ENCODE measurements at places on chromosomes 1 and 21. TPM values are rescaled to one million over a fixed set of nuclear protein-coding genes. Genes with fewer than 3 reads are reported as not detected.
A peak's percentile ranks its signal among the peaks of the same experiment; 100 is the strongest.

DNA sequence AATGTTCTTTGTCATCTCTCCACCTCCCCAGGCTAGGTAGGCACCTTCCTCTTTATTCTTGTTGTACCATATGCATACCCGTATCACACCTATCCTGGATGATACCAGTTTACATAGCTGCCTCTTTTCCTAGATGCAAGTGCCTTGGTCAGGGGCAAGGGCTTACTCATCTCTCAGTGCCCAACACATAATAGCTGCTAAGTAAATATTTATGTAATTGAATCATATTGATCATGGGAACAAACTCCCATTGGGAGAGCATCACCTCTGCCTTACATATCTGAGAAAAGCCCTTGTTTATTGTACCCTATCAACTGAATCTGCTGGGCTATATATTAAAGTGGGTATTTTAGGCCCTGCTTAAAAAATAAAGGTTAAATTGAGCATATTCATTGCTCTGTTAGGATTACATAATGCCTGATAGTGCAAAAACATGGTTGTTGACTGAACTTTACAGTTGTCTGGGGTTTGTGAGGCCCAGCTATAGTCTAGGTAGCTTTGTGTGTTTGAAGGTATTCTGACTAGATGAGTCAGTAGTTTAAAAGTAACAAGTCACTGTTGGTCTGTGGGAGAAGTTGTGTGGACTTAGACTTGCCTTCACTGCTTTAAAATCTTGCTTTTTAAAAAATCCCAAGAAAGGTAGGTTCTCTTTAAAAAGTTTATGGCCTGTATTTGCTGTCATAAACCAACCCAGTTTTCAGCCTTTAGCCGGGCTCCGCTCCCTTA is 82.6 kb downstream of the OLFML2B start:
- no peak for DNase-seq

SMPDL3B gene
- 0.97 TPM for total RNA-seq

- no peak for DNase-seq
Measured at GRCh38 chr1:107559881-107560280, 405.1 kb downstream of the VAV3 start.

DNA sequence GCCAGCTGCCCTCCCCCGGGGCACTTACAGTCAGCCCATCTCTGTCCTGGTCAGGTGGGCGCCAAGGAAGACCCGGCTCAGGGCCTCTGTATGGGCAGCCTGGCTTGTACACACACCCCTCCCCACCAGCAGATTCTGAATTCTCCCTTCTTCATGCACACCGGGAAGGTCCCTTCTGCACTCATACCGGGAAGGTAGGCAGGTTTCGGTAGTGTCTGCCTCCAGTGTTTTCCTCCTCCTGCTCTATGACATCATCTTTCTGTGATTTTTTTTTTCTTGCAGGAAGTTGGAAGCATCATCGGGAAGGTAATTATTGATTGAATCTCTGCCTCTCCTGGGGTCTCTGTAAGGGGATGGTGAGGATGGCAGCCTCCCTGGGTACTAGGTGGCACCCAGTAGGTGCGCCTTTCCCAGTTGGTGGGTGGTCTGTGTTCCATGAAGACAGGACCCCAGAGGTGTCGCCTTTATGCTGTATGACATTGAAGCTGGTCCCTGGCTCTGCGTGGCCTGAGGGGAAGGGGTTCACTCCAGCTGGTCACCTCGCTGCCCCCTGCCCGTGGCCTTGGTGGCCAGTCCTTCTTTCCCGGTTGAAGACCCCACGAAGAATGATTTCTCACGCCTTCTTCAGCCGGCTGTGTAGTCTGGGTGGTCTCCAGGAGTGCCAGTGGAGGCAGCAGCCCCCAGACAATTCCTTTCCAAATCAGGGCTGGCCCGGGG is 82.1 kb upstream of the COL6A1 start:
- no peak for DNase-seq

GRCh38 chr1:40462956-40463590 is 12.8 kb downstream of the ZFP69B start:
- no peak for DNase-seq

PSRC1 gene
- 12.2 TPM for total RNA-seq

GRCh38 chr1:234125283-234125682 is 220.8 kb downstream of the SLC35F3 start:
- peak; percentile 51 for DNase-seq

GRCh38 chr21:46153247-46154154 is 1.9 kb downstream of the FTCD start:
- peak; percentile 60 for DNase-seq

- no peak for DNase-seq
Measured at GRCh38 chr1:42962641-42963377, 4.1 kb upstream of the SLC2A1 start.

GRCh38 chr1:19938472-19938871 is 15.1 kb upstream of the PLA2G2E start:
- no peak for DNase-seq

DNA sequence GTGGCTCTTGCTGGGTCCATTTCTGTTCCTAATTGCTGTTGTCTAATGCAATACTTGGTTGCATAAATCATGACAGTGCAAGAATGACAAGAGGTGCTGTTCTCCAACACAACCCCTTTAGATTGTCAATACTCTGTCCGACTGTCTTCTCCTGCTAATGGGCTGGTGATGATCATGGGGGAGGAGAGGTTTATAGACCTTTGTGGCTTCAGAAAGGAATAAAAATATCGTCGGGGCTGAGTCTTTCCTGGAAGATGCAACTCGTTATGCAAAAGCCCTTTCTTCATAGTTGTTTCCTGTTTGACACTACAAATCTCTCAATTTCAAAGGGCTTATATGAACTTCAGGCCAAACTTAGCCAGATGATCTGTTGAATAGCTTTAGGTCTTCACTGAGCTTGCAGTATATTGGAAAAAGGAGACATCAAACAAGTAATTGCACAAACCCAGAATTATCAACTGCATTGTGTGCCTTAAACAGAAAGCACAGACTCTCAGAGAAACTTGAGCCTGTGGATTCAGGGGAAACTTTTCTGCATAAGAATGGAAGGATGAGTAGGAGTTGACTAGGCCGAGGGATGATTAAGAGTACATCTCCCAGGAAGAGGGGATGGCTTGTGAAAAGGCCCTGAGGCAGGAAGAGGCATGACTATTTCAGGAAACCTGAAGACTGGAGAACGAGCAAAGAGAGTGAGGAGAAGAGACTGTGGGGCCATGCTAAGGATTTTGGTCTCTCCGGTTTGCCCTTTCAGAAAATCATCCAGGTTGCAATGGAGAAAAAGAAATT is 107.6 kb downstream of the TSEN15 start:
- no peak for DNase-seq

DNA sequence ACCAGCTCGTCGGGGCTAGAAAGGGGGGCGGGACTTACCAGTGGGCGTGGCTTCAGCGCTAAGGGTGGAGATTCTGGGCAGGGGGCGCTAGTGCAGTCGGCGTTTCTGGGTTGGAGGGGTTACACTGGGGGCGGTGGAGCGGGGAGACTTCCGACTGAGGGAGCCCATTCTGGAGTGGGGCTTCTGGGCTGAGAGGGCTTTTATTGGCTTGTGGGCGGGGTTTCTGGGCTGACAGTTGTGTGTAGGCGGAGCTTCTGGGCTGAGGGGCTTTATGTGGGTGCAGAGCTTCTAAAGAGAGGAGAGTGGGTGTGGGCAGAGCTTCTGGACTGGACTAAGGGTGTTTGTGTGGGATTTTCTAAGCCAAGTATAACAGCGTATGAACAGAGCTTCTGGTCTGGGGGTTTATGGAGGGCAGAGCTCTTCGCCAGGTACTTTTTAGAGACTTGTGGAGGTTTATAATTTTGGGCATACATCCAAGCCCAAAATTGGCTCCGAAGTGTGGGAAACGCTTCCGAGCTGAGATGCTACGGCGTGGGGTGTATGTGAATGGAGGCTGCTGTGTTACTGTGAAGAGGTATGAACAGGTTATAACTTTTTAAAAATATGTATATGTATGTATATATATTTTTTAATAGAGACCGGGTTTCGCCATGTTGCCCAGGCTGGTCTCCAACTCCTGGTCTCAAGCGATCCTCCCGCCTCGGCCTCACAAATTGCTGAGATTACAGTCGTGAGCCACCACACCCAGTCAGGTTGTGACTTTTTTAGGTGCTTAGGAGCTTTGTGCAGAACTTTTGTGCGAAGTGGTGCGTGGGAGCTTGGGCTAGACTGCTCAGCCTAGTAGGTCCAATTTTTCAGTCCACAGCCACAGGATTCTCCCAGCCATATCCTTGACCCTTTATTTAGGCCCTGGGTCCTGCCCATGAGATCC is 825 bp downstream of the TMEM39B start:
- DNase-seq = no peak

DNA sequence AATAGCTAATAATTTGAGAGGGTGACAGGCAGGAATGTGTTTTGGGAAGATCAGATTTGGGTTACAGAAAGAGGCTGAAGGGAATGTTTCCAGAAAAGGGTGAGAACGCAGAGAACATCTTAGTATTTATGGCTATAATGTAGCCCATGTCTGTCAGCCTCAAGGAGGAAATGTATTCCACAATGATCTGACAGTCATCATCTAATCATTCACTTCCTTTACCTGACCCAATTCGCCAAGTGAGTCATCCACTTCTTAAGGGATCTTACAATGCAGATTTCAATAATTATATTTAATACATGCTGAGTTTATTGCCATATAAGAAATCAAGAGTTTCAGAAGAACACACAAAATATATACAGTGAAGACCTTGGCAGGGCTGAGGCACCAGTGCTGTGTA is 10.8 kb downstream of the TRIM45 start:
- no peak for DNase-seq

TMEM79 gene
- 7.3 TPM for total RNA-seq

TMEM82 gene
- total RNA-seq = not detected

PTPN14 gene
- 0.92 TPM for total RNA-seq

HSF2BP gene
- 1.2 TPM for total RNA-seq

GRCh38 chr1:185670187-185670627 is 64.0 kb upstream of the HMCN1 start:
- DNase-seq = peak; percentile 29

GRCh38 chr1:150321826-150322166 is 463 bp downstream of the PRPF3 start:
- no peak for DNase-seq

DNA sequence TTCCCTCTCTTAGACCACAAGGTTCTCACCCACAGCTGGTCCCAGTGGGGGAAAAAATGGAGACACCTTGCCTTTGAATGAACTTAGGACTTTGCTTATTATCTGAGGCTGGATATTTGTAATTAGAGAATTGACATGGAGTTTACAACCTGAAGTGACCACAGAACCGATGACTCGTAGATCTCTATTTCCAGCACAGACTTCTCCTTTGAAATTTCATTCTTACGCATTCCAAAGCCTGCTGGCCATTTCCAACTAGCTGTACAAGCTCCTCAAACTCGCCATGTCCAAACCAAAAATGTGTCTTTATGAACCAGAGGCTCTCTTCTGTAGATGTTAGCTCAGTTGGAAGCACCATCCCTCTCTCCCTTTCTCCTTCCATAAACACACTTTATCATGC is 12.0 kb downstream of the RAB7B start:
- no peak for DNase-seq

DNA sequence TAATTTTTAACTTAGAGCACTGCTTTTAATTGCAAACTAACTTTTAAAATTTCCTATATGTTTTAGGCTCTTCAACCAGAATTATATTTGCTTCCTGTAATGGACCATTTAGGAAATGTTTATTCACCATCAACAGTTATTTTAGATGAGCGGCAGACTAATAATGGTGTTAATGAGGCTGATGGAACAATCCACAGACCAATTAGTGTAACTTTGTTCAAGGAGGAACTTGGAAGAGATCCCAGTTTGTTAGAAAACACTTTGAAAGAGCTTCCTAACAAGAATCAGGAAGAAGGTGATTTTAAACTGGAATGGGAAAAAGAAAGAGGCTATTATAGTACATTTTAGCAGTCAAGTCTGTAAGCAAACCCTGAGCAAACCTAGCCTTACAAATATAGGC is 19.4 kb upstream of the GNG5 start:
- no peak for DNase-seq

- DNase-seq = no peak
Measured at GRCh38 chr21:34877485-34878128, 171.5 kb downstream of the RUNX1 start.

KCNA3 gene
- 17.5 TPM for total RNA-seq

DNA sequence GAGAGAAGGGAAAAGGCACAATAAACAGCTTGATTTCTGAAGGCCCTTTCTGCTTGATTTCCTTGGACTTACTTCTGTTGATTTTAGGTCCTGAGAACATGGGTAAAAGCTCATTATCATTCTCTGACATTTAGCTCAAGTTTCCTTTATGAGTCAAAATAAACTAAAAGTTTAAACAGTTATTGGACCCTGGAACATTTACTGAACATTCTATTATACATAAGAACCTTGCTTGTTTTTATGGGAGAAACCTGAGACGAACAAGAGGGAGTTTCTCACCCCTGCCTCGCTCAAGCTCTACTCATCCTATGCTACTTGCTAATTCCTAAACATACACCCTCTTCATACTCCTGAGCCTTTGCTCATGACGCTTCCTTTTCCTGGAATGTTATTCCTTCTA is 538.3 kb upstream of the PKN2 start:
- no peak for DNase-seq

SPATA45 gene
- total RNA-seq = not detected

DNA sequence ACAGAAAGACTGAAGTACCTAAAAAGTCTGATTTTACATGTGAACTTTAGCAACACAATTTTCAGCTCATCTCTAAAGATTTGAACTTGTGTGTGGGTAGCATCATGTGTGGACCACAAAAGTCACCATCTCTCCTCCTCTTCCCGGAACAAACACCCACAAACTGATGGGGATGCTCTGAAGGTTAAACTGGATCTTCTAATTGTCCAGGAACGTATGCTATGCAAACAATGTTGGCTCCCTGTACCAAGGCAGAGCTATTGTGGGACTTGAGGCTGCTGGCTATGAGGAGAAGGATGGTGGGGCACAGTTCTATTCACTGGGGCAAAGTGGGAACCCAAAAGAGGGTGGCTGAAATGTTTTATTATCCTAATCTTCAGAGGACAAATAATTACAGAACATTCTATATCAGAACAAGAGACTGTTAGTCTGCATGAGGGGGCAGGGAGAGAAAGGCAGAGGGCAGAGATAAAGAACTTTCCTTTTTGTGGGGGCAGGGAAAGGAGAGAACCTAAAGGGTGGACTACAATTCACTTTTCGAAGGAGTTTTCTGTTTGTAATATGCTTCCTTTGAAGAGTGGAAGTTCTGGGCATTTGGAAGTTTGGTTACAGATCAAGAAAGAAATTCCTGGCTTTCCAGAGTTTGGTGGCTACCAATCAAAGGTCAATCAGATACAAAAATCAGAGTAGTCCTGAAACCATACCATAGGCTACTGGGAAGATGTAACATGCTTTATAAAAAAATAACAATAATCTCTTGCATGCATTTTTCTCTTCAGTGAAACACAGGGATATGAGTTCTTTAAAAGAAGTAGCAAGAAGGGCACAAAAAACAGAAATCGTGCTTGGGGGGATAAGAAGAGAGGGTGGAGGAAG is 62.9 kb downstream of the GADD45A start:
- DNase-seq = no peak

- no peak for DNase-seq
Measured at GRCh38 chr21:43694437-43695079, 24.4 kb upstream of the PDXK start.

DNA sequence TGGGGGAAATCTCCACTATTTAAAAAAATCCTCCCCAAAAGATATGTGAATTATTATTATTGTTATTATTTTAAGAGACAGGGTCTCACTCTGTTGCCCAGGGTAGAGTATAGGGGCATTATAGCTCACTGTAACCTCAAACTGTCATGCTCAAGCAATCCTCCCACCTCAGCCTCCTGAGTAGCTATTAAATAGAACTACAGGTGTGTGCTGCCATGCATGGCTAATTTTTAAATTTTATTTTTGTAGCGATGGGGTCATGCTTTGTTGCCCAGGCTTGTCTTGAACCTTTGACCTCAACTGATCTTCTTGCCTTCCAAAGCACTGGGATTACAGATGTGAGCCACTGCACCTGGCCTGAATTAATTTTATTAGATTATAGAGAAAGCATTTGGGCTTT is 116.8 kb downstream of the RABGAP1L start:
- DNase-seq = no peak

All from activated naive CD8-positive, alpha-beta T cell treated with anti-CD3 and anti-CD28 coated beads for 36 hours (primary cell).